ENCODE measurements at places on chromosomes 5 and 9.
A peak's percentile ranks its signal among the peaks of the same experiment; 100 is the strongest.

- DNase-seq, result peak; percentile 22
These were observed 711 bp downstream of the IRX1 start for GRCh38 chr5:3596261-3596825.

DNA sequence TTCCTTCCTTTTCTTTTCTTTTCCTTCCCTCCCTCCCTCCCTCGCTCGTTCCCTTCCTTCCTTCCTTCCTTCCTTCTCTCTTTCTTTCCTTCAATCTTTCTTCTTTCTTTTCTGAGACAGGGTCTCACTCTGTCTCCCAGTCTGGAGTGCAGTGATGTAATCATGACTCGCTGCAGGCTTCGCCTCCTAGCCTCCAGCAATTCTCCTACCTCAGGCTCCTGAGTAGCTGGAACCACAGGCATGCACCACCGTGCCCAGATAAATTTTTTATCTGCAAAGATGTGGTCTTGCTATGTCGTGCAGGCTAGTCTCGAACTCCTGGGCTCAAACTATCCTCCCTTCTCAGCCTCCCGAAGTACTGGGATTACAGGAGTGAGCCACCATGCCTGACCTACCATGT, 81.4 kb downstream of the SPATA31C2 start:
- no peak for DNase-seq

- DNase-seq, result peak; percentile 48
These were observed 1.0 kb downstream of the ADAMTS19 start for GRCh38 chr5:129460936-129461710.

DNA sequence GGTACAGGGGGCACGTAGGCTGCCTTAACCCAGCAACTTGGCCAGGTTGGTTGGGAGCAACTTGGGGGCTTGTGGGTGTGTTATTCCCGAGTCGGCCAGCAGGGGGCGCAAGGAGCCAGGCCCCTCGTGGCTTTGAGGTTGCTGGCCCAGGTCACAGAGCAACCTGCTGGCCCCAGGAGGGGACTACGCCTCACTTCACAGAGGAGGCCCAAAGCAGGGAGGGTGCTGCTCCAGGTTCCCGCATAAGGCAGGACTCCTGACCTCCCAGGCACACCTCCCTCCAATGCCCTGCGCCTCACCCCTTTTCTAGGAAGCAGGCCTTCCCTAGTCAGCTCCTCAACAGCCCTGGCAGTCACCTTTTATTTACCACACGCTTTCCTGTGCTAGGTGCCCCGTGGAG, 18.1 kb downstream of the KYAT1 start:
- peak; percentile 60 for DNase-seq

GRCh38 chr9:25678147-25678666, at the start of gene TUSC1:
TSS of gene TUSC1 (minus strand) at chr9:25678444. CDS start at chr9:25678312, 132 bp downstream.
- peak; percentile 69 for DNase-seq

GRCh38 chr9:82675102-82675501, 387.8 kb downstream of the RASEF start:
- DNase-seq, result no peak

- DNase-seq, result no peak
These were observed 209.5 kb downstream of the CD180 start for GRCh38 chr5:66987126-66987525.

- DNase-seq, result peak; percentile 7
These were observed 131.1 kb upstream of the NR4A3 start for GRCh38 chr9:99690573-99690972.

GRCh38 chr9:5357431-5358105, 17.9 kb upstream of the RLN1 start:
- DNase-seq, result no peak

Measured in frontal cortex (tissue), 4 donors.